ENCODE measurements at places on chromosomes 13 and 19. TPM values are rescaled to one million over a fixed set of nuclear protein-coding genes. Genes with fewer than 3 reads are reported as not detected.

- H3K4me1 ChIP-seq = peaks cover 28% of the 10 kb centered on the region
- no peak overlapping the region for H3K4me3 ChIP-seq
- DNase-seq = no peak
- H3K27ac ChIP-seq = no peak overlapping the region
- no peaks in the 10 kb centered on the region for H3K36me3 ChIP-seq
These were observed 3.2 kb downstream of the EPN1 start for GRCh38 chr19:55678121-55678671.

GRCh38 chr13:36057041-36057440 lies 74.1 kb downstream of the DCLK1 start:
- H3K27ac ChIP-seq = no peak overlapping the region
- DNase-seq = no peak
- H3K36me3 ChIP-seq = no peaks in the 10 kb centered on the region
- H3K27me3 ChIP-seq = no peaks in the 10 kb centered on the region
- H3K4me1 ChIP-seq = no peaks in the 10 kb centered on the region

The F10 gene
- total RNA-seq = 1.1 TPM

DNA sequence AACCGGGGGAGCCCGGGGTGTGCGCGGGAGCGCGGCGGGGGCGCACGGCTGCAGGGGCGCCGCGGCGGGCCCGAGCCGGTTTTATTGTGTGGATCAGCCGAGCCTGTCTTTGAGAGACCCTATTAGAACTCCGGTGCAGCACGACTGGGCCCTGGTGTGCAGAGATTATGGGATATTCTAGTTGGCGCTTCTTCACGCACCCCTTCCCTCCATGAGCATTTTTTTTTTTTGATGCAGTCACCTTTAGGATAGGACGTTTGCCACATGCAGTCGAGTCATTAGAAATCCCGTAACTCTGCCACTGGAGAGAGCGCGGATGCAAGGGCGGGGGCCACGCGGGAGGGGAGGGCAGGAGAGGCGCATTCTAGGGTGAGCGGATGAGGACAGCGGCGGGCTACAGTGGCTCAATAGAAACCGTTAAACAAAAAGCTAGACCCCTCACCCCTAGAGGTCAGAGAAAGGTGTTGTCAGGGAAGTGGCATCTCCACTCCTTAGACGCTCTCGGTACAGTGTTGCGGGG lies 3.7 kb downstream of the FGF9 start:
- H3K36me3 ChIP-seq = no peaks in the 10 kb centered on the region
- DNase-seq = no peak
- H3K4me1 ChIP-seq = no peaks in the 10 kb centered on the region
- peak overlapping the region; percentile 57 for H3K4me3 ChIP-seq

The WDR88 gene
- total RNA-seq = not detected

The FNDC3A gene
- 48.1 TPM for total RNA-seq

GRCh38 chr13:99124794-99125316 lies 75.8 kb upstream of the UBAC2 start:
- no peak overlapping the region for H3K4me3 ChIP-seq
- no peak overlapping the region for H3K27ac ChIP-seq
- H3K27me3 ChIP-seq = no peaks in the 10 kb centered on the region
- no peak for DNase-seq

- DNase-seq = peak; percentile 67
- H3K36me3 ChIP-seq = no peaks in the 10 kb centered on the region
- H3K4me3 ChIP-seq = no peak overlapping the region
- H3K4me1 ChIP-seq = no peaks in the 10 kb centered on the region
- no peaks in the 10 kb centered on the region for H3K27me3 ChIP-seq
These were observed 11.9 kb upstream of the ZNF57 start for GRCh38 chr19:2888731-2889224.

All from pancreas (tissue), 10 donors.